Putamen (tissue), 1 donor: ENCODE measurements at places on chromosomes 5 and 9.
A peak's percentile ranks its signal among the peaks of the same experiment; 100 is the strongest.

GRCh38 chr9:5499889-5500398, 10.4 kb upstream of the PDCD1LG2 start:
- no peak for DNase-seq

DNA sequence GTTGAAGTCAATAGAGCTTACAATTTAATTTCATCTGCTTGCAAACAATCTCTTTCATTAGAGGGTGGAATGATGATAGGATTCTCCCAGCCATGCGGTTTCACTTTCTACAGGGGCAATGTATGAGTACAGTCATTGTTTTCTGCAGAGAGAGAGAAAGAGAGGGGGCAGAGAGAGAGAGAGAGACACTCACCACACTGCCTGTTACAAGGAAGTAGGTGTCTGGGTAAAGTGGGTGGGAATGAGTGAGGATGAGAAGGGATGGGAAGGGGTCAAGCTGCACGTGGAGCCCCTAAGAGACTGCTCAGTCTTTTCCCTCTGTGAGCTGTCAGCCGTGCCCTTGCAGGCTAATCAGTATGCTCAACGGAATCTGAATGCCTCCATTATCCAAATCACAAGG, 454.3 kb downstream of the KDM4C start:
- peak; percentile 78 for DNase-seq

GRCh38 chr5:135944967-135945560, 9.7 kb downstream of the LECT2 start:
- peak; percentile 44 for DNase-seq

DNA sequence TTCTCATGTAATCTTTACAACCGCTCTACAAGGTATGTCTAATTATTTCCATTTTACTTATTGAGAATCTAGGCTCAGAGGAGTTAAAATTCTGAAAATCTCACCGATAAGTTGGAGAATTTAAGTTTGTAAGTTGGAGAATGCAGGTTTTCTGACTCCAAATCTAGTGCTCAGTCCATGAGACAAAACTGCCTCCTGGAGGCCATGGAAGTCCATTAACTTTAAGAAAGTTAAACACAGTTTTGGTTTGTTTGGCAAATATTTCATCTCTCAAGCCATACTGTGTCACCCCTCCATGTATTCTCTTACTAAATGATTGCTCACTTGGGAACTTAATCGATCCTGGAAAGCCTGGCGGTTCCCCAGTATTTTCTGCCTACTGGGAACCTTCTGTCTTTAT, 52.6 kb downstream of the INIP start:
- DNase-seq = no peak

DNA sequence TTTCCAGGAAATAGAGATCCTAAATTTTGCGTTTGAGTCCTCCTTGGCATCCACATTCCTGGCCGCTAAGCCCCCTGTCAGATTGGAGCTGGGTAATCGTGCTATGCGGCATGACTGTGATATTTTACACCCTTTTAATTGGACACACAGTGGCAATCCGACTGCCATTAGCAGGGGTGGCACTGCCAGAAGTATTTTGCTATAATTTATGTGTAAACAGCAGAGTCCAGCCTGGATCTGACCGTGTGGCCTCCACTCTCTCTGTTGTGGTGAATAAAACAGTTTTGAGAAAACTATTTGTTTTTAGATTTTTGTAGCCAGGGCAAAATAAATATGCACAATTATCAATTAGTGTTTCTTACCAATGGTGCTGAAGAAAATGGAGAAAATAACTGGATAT, 281.0 kb upstream of the IRX2 start:
- no peak for DNase-seq

DNA sequence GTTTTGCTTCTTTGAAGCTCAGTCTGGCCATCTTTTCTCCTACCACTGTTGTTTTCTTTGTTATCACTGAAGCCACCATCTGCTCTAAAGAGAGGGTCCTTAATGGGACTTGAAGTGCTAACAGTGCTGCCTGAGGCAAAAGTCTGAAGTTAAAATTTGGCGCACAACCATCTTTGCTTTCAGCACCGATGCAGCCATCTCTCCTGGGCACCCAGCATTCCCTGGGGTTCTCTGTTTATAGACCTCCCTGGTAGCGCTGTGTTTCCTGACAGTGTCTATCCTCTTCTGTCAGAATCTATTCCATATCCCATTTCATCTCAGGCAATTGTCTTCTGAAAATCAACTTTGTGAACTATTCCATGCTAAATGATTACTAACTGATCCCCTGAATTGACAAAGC, 491.5 kb upstream of the MPDZ start:
- no peak for DNase-seq

DNA sequence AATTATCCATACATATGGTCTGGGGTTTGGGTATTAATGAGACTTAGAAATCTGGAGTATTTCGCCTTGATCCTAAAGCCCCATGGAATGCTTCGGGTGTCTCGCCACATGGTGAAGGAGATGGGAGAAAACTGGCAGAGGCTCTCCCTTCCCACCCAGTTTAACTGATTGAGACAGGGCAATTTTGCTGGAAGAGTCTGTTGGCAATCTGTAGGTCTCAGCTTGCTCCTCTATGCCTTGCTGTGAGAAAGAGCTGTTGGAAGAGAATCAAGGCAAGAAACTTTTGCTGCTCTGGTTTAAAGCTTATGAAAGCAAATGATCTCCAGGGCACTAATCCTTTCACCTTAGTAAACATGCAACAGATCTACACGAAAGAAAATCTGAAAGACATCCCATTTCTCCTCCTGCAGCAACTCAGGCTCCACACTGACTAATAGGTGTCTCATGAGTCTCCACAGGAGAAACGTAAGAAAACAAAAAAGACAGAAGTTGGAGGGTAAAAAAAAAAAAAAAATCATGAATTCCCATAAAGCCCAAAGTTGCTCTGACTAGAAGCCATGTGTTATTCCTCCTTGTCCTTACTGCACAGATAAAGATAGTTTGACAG, 369.9 kb downstream of the EFNA5 start:
- DNase-seq = no peak

- DNase-seq = no peak
Observed at GRCh38 chr5:84017523-84018172, 297.0 kb upstream of the HAPLN1 start.

GRCh38 chr9:85943757-85944430, 2.9 kb downstream of the NAA35 start:
- no peak for DNase-seq

GRCh38 chr9:1837453-1838084, 177.6 kb upstream of the SMARCA2 start:
- no peak for DNase-seq

DNA sequence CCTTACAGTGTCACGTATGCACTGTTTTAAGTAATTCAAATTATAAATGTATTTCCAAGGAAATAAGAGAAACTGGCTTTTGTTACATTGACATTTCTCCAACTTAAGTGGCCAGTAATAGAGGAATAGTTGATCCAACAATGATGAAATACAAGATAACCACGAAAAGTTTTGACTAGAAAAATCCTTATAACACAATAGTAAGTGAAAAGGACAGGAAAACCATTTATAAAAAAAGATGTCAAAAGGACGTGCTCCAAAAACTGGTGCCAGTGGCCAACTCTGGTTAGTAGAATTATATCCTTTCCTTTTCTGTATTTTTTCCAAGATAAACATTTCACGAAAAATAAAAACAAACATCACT, 210.9 kb downstream of the GAPVD1 start:
- DNase-seq = no peak

- peak; percentile 74 for DNase-seq
Observed at GRCh38 chr5:103894882-103895281, 332.3 kb upstream of the NUDT12 start.

GRCh38 chr5:94782383-94782782, 163.9 kb downstream of the SLF1 start:
- DNase-seq = no peak

DNA sequence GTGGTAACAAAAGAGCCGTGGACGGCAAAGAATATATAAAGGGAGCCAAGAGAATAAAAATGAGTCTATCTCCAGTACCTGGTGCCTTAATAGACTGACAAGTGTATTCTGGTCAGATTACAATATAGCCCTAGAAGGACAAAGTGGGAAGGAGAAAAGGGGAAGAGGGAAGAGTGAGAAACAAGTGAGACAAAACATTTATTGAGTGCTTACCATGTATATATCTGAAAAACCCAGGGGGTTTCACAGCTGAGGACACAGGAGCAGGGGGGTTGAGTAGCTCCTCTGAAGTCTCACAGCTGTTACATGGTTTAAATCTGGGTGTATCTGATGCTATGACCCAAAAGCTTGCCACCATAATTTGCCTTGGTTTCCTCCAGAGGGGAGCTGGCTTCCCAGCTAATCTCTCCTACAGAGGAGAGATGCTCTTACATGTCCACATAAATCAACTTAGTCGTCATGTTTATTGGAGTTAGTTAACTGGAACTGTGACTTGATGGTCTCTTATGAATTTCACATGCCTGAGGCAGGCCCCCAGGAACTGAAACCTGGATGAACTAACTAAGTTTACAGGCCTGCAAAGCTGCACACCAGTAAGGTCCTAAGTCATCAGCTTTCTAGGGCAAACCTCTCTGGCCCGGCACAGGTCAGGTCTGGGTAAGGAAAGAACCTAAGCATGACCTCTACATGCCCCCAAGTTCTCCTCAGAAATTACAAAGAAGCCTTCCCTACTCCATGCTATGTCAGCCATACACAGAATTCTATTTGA, 15.5 kb downstream of the SIL1 start:
- no peak for DNase-seq

GRCh38 chr5:74237571-74238145, 402.9 kb downstream of the ENC1 start:
- no peak for DNase-seq

GRCh38 chr5:54608423-54609085, 91.0 kb downstream of the SNX18 start:
- DNase-seq = no peak

GRCh38 chr5:170393958-170394357, 4.8 kb upstream of the KCNMB1 start:
- no peak for DNase-seq

- no peak for DNase-seq
Observed at GRCh38 chr5:92887254-92887653, 693.8 kb downstream of the NR2F1-AS1 start.

DNA sequence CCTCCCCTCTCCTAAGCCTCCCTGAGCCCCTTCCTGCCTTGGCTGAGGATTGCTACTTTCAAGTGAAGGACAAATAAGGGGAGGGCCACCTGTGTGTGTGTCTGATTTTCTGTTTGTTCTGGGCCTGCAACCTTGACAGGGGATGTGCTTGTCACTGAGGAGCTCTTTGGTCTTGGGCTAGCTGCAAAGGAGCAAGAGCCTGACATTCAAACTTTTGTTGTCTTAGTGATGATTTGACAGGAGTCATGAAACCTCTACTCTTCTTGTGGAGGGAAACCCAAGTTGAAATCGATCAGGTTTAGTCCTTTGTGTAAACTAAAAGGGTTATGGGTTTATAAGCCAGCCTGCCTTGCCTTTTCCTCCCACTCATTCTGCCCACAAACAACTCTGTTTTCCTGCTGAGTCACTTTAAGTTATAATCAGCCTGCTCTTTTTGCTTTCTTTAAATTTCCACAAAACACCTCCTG, 16.9 kb downstream of the CLTA start:
- DNase-seq = no peak

- DNase-seq = no peak
Observed at GRCh38 chr9:95003689-95004410, 277.4 kb downstream of the AOPEP start.

GRCh38 chr9:88998911-88999310, 7.6 kb downstream of the S1PR3 start:
- no peak for DNase-seq

DNA sequence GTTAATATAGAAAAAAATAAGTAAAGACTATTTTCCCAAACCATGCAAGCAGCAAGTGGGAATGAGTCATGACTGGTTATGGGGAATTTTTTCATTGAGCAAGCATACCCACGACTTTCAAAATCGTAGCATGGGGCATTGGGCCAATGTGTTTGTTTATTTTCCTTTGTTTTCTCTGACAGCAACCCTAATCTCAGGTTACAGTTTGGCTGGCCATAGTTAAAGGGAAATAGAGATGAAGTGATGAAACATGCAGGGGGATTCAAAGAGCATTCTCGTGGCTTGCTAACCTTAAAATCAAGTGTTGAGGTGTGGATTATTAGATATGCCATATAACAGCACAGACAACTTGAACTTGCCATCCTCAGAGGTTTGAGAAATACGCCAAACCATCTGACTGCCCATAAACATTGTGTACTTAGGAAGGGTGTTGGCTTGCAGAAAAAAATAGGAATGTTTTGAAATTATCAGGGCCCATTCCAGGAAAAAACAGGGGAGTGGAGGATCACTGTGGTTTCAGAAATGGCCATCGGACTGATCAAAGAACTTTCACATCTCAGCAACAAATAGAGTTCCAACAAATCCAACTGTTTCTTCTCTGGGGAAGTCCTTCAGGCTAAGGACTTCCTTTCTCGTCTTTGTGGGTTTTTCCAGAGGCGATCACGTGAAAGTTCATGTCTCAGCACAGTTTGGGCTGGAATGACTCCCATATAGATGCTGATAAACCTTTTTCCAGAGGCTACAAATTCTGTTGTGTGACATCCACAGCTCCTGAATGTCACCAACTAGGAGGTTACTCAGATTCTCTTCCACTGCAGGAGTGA, 259.1 kb downstream of the SYK start:
- DNase-seq = peak; percentile 9

- no peak for DNase-seq
Observed at GRCh38 chr5:115267617-115268016, 4.9 kb upstream of the PGGT1B start.

DNA sequence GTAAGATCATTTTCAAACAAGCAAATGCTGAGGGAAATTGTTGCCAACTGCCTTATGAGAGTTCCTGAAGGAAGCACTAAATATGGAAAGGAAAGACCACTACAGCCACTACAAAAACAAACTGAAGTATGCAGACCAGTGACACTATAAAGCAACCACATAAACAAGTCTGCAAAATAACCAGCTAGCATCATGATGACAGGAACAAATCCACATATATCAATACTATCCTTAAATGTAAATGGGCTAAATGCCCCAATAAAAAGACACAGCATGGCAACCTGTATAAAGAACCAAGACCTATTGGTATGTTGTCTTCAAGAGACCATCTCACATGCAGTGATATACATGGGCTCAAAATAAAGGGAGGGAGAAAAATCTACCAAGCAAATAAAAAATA, 113.2 kb downstream of the DTWD2 start:
- DNase-seq = no peak

DNA sequence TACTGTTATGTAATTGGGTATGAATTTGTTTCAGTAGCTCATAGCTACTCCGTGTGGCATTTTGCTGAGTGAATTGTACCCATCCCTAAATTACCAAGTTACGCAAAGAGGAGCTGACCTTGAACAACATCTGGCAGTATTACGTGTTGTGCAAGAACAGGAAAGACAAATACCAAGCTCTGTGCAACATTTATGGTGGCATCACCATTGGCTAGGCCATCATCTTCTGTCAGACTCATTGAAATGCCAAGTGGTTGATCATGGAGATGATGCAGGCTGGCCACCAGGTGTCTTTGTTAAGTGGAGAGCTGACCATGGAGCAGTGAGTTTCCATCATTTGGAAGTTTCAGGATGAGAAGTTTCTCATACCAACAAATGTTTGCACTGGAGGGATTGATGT, 15.0 kb downstream of the ZSWIM6 start:
- DNase-seq = no peak

- DNase-seq = no peak
Observed at GRCh38 chr9:95370064-95370463, 52.6 kb upstream of the FANCC start.

- DNase-seq = no peak
Observed at GRCh38 chr5:73280821-73281746, 108.1 kb downstream of the TMEM174 start.

GRCh38 chr5:157864067-157864466, 5.1 kb upstream of the CLINT1 start:
- DNase-seq = no peak
